Natural killer cell treated with Interleukin-12 subunit alpha and Interleukin-12 subunit beta and Interleukin-15 and Interleukin-18, amount 100 ng/mL, for 72 hours (primary cell): ENCODE measurements at places on chromosomes 5 and 9. TPM values are rescaled to one million over a fixed set of nuclear protein-coding genes. Genes with fewer than 3 reads are reported as not detected.

GRCh38 chr5:176648474-176649194 is 1.4 kb downstream of the TSPAN17 start:
- peaks cover 6% of the 10 kb centered on the region for H3K36me3 ChIP-seq
- peak overlapping the region; percentile 90 for H3K4me3 ChIP-seq
- H3K4me1 ChIP-seq, result peaks cover 50% of the 10 kb centered on the region
- H3K27ac ChIP-seq, result peak overlapping the region; percentile 75
- H3K27me3 ChIP-seq, result no peaks in the 10 kb centered on the region

Gene TAF11L10
- not detected for total RNA-seq

Gene ADAMTS2
- not detected for total RNA-seq

Gene MEGF10
- total RNA-seq, result not detected

Gene TRMO
- total RNA-seq, result 13.8 TPM

- H3K4me1 ChIP-seq, result no peaks in the 10 kb centered on the region
- no peak overlapping the region for H3K27ac ChIP-seq
- H3K27me3 ChIP-seq, result peaks cover 50% of the 10 kb centered on the region
- DNase-seq, result no peak
These were observed 130.0 kb upstream of the MAP1B start for GRCh38 chr5:71977311-71977710.

Gene FOXI1
- total RNA-seq, result 0.25 TPM

Gene NUDT2
- 16.4 TPM for total RNA-seq

- no peak overlapping the region for H3K4me3 ChIP-seq
- H3K27me3 ChIP-seq, result no peaks in the 10 kb centered on the region
- H3K27ac ChIP-seq, result no peak overlapping the region
- no peaks in the 10 kb centered on the region for H3K4me1 ChIP-seq
- H3K36me3 ChIP-seq, result no peaks in the 10 kb centered on the region
- no peak for DNase-seq
These were observed 126.4 kb downstream of the LPAR1 start for GRCh38 chr9:110911659-110912418.

Gene IFNA21
- total RNA-seq, result not detected

DNA sequence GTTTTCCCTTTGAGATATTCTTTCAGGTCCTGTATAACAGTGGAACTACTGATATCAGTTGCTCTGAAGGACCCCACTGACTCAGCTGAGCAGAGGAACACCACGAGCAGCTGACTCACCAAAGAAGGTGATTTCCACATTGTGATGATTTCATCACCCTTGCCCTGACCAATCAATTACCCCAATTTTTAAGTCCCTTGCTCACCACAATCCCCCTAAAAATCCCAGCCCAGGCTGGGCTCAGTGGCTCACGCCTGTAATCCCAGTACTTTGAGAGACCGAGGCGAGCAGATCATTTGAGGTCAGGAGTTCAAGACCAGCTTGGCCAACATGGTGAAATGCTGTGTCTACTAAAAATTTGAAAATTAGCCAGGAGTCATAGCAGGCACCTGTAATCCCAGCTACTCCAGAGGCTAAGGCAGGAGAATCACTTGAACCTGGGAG is 125.3 kb upstream of the ABCA1 start:
- H3K4me1 ChIP-seq, result peaks cover 18% of the 10 kb centered on the region
- H3K27me3 ChIP-seq, result peaks cover 12% of the 10 kb centered on the region
- H3K27ac ChIP-seq, result peak overlapping the region; percentile 71

GRCh38 chr5:55437859-55438206 is 96.9 kb downstream of the PLPP1 start:
- H3K4me1 ChIP-seq, result no peaks in the 10 kb centered on the region
- peaks cover 17% of the 10 kb centered on the region for H3K36me3 ChIP-seq
- no peak for DNase-seq
- H3K27ac ChIP-seq, result no peak overlapping the region

Gene TMEM232
- total RNA-seq, result 0.86 TPM

GRCh38 chr9:4366591-4367330 is 66.9 kb upstream of the GLIS3 start:
- H3K36me3 ChIP-seq, result no peaks in the 10 kb centered on the region
- H3K4me1 ChIP-seq, result no peaks in the 10 kb centered on the region
- no peak for DNase-seq
- H3K4me3 ChIP-seq, result no peak overlapping the region

- H3K36me3 ChIP-seq, result peaks cover 4% of the 10 kb centered on the region
- H3K4me3 ChIP-seq, result peak overlapping the region; percentile 56
- H3K27me3 ChIP-seq, result peaks cover 29% of the 10 kb centered on the region
These were observed 16.9 kb downstream of the OR2V2 start for GRCh38 chr5:181164076-181164952.

GRCh38 chr9:116219686-116220085 is 66.1 kb downstream of the PAPPA start:
- H3K4me1 ChIP-seq, result no peaks in the 10 kb centered on the region
- H3K27me3 ChIP-seq, result no peaks in the 10 kb centered on the region
- H3K36me3 ChIP-seq, result no peaks in the 10 kb centered on the region

- no peak overlapping the region for H3K4me3 ChIP-seq
- no peak for DNase-seq
- H3K36me3 ChIP-seq, result peaks cover 5% of the 10 kb centered on the region
- H3K27me3 ChIP-seq, result no peaks in the 10 kb centered on the region
- no peak overlapping the region for H3K27ac ChIP-seq
These were observed 14.1 kb upstream of the TOR2A start for GRCh38 chr9:127749090-127749787.

DNA sequence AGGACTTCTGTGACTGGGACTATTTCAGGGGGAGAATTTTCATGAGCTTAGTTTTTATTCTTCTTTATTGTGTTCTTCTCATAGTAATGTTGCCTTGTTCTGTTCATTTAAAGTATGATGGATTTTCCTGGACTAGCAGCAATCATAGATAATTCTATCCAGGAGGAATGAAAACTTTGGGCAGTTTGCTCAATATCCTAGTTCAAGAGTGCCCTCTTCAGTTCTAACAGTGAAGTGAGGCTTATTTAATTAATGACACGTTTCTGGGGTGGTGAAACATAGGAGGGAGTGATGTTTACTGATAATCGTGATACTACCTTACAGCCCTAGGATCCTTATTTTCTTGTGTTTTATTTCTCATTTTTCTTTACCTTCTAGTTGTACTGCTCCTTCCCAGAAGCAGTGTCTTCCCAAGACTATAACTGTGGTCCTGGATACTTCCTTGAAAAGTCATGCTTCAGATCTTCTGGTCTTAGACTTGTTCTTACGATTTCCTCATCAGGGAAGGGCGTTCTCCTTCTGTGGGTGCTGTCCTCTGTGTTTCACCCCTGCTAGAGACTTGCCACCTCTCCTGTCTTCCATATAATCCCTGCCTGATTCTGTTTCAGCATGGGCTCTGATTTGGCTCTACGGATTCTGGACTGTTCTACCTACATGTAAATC is 57.4 kb downstream of the CFAP95 start:
- DNase-seq, result no peak
- no peak overlapping the region for H3K27ac ChIP-seq
- no peaks in the 10 kb centered on the region for H3K36me3 ChIP-seq
- peaks cover 20% of the 10 kb centered on the region for H3K27me3 ChIP-seq

Gene COL23A1
- 0.17 TPM for total RNA-seq

Gene MELK
- total RNA-seq, result 25.3 TPM

Gene SLC6A3
- not detected for total RNA-seq
